T-cell (primary cell): ENCODE measurements at places on chromosomes 4 and X.

DNA sequence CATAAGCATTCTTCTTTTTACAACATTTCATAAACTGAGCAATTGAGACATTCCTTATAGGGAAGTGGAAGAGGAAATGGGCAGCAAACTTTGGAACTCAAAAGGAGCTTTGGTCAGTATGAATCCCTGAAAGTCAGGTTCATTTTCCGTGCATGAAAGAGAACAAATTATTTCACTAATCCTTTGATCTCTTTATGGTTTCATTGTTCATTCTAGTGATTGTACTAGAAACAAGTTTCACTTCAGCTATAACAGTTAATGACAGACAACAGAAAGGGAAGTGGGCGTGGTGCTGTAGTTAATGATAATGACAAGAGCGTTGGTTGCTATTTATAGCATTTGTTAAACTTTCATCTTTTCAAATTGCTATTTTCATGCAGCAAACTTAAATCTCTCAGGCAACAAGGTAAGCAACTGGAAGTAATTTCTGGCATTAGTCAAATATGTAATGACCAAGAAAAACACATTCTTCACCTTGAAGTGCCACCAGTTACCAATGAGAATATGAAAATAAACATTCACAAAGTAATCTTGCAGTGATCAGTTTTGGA, 98.4 kb downstream of the AREG start:
- DNase-seq: no peak

DNA sequence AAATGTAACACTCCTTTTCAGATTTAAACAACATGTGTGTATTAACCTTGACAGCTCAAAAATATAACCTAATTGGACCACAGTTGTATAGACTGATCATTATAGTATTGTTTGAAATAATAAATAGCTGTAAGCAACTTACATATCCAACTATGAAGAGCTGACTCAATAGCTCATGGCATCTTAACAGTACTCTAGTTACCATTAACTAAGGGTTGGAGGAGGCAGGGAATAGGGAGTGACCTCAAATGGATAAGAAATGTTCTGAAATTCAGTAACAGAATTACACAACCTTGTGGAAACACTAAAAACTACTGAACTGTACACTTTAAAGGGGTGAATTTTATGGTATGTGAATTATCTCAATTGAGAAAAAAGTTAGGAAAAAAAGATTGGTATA, 136.5 kb upstream of the CPEB2 start:
- no peak for DNase-seq

DNA sequence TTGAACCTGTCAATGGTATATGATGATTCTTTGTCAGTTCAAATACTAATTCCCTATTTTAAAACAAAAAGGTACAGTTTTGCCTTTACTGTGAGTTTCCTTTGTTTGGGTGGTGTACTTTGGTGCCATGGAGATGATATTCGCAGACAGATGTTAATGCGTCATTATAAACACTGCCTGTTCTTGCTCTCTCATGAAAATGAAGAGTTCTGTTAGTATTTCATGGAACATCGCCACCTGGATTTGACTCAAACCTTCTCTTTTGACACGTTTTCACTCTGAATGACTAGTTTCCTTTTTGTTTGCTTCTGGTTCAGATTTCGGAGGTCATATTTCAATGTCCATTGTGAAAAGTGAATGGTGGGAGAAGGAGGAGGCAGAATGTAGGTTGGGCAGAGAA, 6.9 kb upstream of the CTSO start:
- DNase-seq: no peak

DNA sequence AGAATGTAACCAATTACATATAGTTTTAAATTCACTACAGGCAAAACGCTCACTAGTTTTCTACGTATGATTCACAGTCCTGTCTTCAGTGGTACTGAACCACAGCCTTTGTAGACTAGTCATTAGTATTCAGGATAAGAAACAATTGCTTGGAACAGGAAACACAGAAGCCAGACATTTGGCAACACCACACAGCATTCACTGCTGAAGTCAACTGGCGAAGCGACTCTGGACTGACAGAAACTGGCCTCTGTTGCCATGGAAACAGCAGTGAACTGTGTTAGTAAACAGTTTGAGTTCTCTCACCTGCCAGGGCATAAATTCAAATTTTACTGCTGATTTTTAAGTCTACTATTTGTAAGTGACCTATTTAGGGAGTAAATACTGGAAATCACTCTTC, 57.6 kb downstream of the MAPK10 start:
- no peak for DNase-seq

DNA sequence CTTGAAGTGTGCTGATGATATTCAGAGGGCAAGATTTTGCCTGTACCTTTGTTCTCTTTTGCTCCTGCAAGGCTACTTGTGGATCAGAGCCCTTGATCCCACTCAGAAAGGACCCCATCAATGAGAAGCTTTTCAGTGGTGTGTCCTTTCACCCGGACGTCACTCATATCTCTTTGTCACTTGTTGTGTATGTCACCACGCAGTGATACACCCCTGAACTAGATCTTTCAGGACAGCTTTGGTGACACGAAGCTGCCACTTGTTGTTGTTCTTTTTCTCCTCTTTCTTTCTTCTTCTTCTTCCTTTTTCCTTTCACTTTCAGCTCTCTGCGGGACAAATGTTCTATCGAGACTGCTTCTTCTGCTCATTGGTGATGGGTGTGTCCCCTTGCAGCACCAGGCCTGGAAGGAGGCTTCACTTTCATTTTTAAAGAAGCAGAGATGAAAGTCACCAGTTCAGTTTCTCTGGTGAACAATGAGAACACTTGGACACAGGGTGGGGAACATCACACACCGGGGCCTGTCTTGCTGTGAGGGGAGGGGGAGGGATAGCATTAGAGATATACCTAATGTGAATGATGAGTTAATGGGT, 83.6 kb downstream of the NBDY start:
- DNase-seq: peak; percentile 14

DNA sequence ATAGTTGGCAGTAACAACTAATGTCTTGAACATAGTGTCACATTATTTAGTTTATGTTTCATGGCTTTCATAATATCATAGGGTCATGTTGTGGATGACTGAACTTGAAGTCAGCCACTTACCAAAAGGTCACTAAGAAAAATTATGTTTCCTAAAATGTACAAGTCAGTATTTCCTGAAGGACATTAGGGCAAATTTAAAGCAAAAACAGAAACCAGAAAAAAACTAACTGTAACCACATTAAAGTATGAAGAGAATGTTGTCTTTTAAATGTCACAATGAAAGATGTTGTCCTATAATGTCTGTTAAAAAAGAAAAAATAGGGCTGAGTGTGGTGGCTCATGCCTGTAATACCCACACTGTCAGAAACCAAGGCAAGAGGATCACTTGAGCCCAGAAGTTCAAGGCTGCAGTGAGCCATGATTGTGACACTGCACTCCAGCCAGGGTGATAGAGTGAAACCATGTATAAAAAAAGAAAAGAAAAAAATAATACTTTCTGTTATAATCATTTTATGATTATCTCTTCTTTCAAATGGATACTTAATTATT, 55.8 kb downstream of the HHIP start:
- DNase-seq: no peak

DNA sequence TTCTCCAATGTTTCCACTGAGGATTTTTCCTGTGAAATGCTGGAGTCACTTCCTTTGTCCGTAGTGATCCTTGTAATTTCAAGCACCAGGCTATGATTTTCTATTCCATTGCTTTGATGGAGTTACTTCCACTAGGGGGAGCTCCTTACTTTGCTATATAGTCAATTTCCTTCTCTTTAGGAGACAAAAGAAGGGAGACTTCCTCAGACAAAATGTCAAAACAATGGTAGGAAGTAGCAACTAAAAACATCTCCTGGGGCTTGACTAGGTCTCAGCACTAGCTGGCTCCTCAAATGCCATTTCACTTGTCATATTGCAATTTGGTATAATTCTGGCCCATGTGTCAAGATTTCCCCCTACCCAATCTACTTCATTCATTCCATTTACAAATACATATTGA, 24.1 kb downstream of the ZCCHC12 start:
- no peak for DNase-seq

DNA sequence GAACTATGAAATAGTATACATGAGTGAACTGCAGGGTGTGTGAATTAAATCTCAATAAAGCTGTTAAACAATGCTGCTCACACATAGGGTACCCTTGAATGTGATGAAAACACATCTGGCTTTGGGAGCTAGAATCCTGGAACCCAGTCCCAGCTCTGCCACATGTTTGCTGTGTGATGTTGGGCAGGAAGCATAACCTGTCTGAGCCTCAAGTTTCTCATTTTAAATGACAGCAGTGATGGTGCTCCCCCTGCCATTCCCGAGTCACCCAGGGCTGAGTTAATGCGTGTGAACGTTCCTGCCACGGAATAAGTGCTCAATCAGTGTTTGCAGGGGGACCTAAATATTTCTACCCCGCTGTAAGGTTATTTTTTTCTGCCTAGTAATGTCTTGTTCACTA, 10.9 kb downstream of the EVC start:
- DNase-seq: no peak

DNA sequence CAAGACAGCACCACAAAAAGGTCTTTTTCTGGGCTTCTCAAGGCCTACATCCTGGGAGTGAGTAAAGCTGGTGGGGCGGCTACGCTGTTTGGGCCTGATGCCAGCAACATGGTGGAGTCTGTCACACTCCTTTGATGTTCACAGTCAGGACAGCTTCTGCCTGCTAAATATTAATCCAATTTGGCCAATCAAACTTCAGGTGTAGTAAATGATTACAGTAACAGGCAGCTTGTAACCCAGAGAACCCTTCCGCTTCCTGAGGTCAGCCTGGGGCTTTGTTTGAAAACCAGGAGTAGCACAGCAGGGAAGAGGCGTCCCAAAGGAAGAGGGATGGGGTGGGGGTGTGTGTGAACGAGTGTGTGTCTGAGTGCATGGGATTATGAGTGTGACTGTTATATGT, 220.4 kb downstream of the MAML3 start:
- DNase-seq: no peak

GRCh38 chr4:165027762-165028402, 3.9 kb upstream of the TRIM60 start:
- DNase-seq: no peak

DNA sequence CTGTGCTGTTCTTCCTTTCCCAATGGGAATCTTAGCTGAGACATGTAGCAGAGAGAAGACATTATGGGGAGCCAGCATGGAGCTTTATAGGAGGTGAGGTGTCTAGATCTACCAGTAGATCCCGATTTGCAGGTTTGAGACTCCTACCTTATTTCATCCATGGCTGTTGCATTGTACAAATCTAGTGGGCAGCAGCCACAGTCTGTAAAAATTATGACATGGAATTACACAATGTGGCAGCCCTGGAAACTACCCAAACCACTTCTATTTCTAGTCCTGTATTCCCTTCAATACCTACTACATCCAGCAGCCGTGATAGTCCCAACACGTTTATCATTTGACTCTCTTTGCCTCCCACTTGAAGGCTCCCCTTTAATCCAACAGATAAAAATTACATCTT, 8.1 kb downstream of the ATP7A start:
- DNase-seq: no peak

- no peak for DNase-seq
Measured at GRCh38 chrX:39439906-39440798, 638.9 kb downstream of the MID1IP1 start.

DNA sequence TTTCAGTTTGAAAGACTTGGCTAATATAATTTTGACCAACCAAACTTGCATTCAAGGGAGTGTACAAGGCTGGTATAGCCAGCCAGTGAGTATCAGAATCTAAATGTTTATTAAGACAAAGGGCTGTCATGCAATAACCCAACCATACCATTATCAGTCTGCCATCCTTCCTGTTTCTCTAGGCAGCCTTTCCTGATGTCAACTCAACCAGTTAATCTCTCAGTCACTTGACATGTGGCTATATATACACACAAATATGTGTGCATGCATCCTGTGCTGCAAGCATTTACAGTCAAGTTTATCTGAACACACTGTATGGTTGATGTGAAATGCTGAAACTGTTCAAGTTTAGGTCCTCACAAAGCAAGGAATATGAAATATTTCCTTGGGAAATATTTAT, 17.2 kb downstream of the BTK start:
- DNase-seq: no peak

GRCh38 chrX:1531096-1531890, 5.7 kb downstream of the P2RY8 start:
- DNase-seq: no peak

GRCh38 chr4:147707892-147708672, 23.8 kb upstream of the ARHGAP10 start:
- peak; percentile 20 for DNase-seq

- no peak for DNase-seq
Measured at GRCh38 chr4:89263265-89263664, 44.3 kb downstream of the GPRIN3 start.

GRCh38 chr4:52052475-52052780, 1.3 kb downstream of the SPATA18 start:
- DNase-seq: no peak

DNA sequence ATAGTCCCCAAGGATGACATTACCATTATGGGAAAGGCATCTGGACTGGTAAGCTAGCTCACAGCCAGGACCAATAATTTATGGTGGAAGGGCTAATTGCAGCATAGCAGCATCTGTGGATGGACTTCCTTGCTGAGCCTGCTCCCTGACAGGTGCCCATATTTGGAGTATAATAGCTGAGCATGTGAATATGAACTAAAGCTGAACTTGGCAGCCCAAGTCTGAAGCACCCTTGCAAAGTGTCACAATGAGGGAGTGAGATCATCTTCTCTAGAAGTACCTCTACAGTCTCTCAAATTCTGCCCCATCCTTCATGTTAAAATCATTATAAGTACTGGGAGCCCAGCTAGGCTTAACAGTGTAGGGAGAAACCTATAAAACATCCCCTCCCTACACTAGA, 128.2 kb upstream of the INPP4B start:
- DNase-seq: no peak

DNA sequence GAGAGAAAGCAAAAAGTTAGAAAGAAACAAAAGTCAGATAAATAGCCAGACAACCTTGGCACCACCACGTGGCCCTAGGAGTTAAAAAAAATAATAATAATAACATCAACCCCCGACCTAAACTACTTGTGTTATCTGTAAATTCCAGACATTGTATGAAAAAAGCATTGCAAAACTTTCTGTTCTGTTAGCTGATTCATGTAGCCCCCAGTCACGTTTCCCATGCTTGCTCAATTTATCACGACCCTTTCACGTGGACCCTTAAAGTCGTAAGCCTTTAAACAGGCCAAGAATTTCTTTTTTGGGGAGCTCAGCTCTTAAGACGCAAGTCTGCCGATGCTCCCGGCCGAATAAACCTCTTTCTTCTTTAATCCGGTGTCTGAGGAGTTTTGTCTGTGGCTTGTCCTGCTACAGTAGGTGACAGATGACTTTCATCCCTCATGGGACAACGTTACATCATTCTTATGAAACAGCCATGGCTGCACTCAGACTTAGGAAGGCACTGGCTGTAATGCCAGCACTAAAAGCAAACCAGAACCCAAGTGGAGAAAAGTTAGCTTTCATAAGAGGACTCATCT, 520 bp downstream of the ACOX3 start:
- DNase-seq: no peak

DNA sequence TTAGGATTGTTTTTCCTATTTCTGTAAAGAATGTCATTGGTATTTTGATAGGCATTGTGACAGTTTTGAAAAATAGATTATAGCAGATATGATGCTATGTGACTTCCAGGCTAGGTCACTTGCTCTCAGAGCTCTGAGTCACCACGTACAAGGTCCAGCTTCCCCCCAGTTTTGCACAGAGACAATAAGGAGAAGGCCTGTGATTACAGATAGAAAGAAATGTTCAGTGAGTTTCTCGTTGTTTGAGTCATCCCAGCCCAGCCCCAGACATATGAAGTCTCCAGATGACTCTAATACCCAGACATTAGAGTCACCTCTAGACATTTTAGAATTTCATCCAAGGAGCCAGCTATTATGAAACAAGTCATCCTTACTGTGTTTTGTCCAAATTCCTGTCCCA, 57.2 kb downstream of the MFAP3L start:
- no peak for DNase-seq

- no peak for DNase-seq
Measured at GRCh38 chr4:117357437-117357836, 272.1 kb upstream of the TRAM1L1 start.
